T-helper 2 cell (primary cell): ENCODE measurements at places on chromosomes 3 and 15.

- DNase-seq, result no peak
Measured at GRCh38 chr15:70289191-70289955, 191.7 kb upstream of the TLE3 start.

- peak; percentile 39 for DNase-seq
Measured at GRCh38 chr3:41418961-41419691, 219.8 kb downstream of the CTNNB1 start.

DNA sequence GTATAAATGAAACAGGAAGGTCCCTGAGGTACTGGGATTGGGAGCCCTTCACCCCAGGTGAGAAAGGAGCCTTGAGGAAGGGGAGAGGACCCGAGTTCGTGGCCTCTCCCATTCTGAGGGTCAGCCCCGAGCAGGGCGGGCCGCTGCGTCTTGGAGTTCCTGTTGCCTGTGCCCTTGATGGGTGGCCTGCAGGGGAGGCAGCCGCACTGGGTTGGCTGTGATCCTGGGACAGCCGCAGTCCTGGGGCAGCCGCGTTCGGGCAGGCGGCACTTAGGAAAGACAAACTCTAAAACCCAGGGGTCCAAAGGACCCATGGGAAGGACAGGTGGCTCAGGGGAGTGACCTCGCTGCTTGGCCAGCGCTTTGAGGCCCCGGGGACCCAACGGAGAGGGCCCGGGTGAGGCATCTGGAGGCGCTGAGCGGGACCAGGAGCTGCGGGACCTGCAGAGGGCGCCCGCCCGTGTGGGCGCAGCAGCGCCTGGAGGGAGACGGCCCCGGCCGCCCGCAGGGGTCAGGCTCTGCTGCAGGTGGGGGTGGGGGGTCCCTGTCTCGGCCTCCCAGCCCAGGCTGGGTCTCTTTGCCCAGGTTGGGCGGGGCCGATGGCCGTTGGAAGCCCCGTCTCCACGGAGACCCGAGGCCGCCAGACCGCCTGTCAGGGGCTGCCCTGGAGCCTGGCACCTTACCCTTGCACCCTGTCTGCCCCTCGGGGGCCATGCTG, 65.1 kb downstream of the HMCES start:
- DNase-seq, result no peak

- DNase-seq, result no peak
Measured at GRCh38 chr3:141807277-141808033, 44.2 kb downstream of the GRK7 start.

- no peak for DNase-seq
Measured at GRCh38 chr15:89359471-89360293, 25.1 kb upstream of the POLG start.

DNA sequence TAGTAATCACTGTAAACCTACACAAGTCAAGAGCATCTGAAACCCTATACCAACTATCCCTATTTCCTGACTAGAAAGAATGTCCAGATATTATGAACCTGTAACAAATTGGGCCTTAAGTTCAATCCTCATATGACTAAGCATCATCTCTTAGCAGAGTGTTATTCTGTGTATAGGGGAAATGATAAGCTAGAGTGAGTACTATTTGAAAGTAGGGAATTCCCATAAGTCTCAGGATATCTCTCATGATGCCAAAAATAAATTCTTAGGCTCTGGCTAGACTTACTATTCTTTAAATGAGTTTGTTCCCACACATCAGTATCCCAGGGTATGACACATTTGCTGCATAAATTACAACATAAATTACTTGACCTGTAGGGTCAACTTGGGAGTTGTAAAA, 15.3 kb downstream of the MRPL47 start:
- DNase-seq, result no peak

GRCh38 chr15:41882689-41883483, 11.0 kb downstream of the SPTBN5 start:
- no peak for DNase-seq

DNA sequence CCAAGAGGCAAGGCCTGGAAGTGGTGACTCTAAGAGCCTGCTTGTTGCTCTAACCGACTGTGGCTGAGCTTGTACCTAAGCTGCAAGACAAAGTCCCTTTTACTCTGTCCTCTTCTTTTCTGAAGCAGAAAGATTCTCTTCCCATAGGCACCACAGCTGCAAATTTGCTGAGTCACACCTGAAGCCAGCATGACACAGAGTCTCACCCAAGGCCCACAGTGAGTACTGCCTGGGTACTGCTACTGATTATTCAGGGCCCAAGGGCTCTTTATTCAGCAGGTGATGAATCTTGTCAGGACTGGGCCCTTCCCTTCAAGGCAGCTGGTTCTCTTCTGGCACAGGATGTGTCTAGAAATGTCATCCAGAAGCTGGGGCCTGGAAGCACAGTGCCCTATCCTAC, 18.9 kb upstream of the TIGIT start:
- no peak for DNase-seq

DNA sequence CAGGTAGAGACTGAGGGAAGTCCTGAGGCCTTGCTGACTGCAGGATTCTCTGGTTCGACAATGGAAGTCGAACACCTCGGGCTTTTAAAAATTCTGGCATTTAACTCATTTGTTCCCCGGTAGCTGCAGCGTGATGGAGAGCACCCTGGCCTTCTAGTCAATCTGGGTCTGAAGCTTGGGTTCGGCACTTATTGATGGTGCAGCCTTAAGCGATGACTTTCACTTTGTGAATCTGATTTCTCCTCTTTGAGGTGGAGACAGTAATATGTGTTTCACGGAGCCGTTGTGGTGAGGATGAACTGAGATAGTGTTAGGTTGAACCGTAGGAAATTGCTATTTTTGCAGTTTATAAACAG, 621 bp upstream of the PARP6 start:
- no peak for DNase-seq

GRCh38 chr3:79018671-79019136, 749.1 kb downstream of the ROBO1 start:
- DNase-seq, result no peak

DNA sequence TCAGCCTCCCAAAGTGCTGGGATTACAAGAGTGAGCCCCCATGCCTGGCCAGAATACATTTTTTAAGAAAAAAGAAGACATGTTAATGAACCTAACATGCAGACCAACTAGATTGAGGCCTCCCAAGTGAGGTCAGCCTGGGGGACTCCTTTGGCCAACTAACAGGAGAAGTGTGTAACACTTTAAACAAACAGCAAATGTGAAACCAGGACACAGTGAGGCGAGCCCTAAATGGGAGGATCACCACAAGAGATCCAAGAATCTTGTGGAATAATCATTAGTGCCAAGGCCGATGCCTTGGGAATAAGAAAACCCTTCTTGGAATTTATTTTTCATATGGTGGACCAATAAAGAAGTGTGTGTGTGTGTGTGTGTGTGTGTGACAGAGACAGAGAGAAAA, 73.9 kb downstream of the ATP10A start:
- no peak for DNase-seq

DNA sequence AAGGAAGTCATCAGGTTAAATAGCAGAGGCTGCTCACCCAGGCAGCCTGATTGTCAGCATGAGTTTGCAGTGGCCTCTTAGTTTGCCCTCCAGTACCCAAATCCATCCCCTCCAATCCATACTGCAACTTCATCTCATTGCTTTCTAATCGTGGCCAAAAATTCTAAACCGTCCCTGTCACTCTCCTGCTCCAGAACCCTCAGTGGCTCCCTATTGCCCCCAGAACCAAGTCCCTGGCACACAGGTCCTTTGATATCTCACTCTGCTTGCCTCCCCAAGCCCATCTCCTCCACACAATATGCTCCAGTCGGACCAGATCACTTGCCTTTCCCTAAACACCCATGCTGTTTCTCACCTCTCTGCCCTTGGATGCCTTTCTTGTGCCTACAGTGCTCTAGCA, 49.7 kb downstream of the ST8SIA2 start:
- DNase-seq, result no peak
